ENCODE measurements at places on chromosomes 3 and 15. TPM values are rescaled to one million over a fixed set of nuclear protein-coding genes. Genes with fewer than 3 reads are reported as not detected.

DNA sequence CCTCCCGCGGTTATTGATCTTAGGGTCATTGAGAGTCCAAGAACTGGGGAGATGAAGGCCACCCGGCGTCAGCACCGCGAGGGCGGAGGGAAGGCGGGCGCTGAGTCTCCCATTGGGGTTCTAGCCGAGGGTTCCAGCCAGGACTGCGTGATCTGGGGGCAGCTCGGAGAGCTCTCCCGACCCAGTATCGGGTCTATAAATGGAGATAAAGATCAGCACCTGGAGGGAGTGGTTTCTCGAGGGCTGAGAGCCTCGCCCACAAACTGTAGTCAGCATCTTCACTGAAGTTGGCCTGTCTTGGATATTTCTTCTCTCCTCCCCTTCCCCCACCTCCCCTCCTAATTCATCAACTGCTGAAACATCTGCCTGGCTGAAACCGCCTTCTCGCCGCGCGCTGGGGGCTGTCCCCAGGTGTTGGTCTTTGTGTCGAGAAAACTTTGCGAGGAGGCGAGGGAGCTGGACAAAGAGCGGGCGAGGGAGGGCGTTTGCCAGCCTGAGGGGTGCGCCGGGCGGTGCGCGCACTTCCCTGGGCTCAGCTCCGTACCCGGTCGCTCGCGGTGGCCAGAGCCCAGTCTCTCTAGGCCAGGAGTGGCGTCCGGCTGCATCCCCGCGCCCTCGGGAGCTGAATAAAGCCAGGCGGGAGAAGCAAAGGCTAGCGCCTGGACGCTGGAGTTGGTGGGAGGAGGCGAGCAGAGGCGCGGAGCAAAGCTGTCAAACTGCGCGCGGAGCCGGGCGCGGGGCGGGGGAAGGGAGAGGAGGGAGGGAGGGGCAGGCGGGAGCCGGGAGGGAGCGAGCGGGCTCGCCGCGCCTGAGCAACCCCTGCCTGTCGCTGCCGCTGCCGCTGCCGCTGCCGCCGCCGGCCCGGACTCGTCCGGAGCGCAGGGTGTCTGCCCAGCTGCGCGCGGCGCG, at the start of gene ST8SIA2:
Gene ST8SIA2 (plus strand): TSS at position 811 of the 909 bp plus-strand sequence. CDS start 184 bp downstream, outside the sequence.
- no peak for DNase-seq

DNA sequence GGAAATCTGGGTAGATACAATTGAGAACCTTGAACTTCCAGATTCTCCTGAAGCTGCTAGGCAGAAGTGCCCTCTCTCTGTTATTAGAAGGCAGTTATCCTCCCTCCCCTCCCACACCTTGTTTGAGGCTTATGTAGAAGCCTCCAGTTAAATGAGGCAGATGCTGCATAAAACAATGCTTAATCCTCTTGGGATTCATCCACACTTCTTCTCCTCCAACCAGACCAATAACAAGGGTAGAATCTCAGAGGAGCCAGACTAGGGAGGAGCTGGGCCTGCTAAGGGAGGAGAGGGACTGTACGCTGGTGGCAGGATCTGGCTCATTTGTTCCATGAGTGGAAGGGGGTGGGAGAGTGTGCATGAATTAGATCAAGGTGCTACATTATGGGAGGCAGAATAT, 88.3 kb upstream of the PRR23C start:
- no peak for DNase-seq

DNA sequence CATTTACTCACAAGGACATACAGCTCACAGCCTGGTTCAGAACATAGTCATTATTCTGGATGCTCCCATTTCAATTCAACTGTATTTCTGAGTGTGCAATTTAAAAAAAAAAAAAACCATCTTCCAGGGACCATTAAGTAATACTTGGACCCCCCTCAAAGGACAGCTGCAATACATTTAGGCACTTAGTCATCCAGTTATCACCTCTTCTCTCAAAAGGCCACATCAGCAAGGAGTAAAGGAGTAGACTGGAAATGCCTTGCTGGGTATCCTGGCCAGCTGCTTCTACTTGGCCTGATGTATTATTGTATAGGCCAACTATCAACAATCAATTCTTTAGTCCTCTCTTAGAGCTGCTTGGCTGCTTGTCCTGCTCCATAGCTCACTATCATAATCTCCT, 211.4 kb upstream of the SETMAR start:
- no peak for DNase-seq

DNA sequence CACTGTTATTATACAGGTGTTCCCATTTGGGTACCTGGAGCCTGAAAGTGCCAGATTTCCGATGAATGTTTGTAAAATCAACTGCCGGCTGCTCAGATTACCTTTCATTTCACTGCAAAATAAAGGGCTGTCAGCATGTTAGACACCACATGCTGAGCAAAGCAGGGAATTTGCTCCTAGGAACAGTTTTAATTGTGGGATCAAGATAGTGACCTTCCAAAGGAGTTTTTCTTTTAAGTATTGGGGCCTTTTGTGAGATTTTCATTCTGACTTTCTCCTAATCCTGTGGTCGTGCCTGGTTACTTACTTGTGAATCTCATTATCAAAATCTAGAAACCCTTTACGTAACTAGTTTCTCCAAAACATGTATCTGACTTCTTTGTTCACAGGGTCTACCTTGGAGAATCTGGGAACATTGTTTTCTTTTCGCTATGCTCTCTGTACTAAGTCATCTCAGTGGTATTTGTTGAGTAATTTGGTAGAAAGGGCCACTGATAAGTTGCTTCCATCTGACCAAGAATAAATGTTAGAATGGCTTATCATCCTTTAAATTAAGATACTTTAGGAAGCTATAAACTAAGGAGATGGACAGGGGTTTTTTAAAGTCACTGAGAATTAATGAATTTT, 40.8 kb upstream of the LRTM1 start:
- DNase-seq = no peak

GRCh38 chr3:194638991-194639605, 5.9 kb upstream of the TMEM44 start:
- no peak for DNase-seq

- DNase-seq = no peak
These were observed 10.1 kb upstream of the CAPN3 start for GRCh38 chr15:42349186-42349585.

DNA sequence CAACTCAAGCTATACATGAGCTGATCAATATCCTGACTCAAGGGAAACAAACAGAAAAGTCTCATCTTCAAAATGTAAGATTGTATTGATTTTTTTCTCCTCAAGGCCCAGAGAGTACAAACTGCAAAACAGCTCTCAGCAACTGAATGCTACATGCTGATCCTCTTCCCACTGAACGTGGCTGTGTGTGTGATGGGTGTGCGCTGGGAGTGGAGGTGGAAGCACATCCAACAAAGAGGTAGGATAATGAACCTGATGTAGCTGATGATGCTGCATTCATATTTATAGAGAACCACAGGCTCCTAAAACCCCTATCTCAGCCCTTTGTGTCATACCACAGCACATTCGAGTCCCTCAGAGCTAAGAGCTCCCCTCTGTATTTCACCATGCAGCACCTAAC, 56.8 kb downstream of the GABRB3 start:
- no peak for DNase-seq

DNA sequence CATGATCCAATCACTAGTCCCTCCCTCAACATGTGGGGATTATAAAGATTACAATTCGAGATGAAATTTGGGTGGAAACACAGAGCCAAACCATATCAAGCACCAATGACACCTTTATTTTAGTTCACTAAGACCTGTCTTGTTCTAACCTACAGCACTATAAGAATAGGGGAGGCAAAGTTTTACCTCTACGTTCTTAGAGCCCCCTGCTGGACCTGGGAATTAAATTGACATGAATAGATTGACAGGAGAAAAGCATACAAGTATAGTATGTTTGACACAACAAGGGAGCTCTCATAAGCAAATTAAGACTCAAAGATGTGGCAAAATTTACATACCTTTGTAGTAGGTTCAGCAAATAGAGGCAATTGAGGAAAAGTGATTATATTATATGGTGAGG, 974.4 kb upstream of the ALCAM start:
- no peak for DNase-seq

GRCh38 chr3:183878071-183878470, 6.6 kb downstream of the PARL start:
- no peak for DNase-seq

GRCh38 chr15:42929306-42929848, 8.8 kb upstream of the TTBK2 start:
- no peak for DNase-seq

GRCh38 chr15:83848315-83849050, 194.6 kb downstream of the ADAMTSL3 start:
- no peak for DNase-seq

DNA sequence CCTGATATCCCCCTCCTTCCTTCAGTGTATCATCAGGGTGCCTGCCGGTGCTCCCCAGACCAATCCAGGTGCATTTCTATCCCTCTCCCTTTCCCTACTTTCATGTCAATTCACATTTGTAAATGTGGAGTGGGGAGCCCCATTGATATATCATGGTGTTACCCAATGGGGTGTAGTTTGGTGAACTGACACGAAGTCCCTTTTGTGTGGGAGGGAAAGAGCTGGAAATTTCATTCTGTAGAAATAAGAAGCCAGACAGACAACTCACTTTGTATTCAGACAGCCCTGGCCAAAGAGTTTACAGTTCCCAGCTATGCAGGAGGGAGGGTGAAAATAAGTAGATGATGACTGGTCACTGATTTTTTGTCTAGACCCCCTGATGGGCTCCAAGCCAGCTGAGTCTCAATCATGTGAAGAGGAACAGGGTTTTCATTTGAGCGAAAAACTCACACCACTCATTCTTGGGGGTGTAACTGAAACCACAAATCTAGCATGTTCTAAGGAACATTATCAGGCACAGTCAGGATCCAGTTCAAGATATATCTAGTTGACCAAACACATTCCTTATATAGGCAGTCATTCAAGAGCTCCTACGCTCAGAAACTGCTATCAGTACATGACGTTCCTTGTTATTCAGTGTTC, 58.9 kb downstream of the LMCD1 start:
- no peak for DNase-seq

DNA sequence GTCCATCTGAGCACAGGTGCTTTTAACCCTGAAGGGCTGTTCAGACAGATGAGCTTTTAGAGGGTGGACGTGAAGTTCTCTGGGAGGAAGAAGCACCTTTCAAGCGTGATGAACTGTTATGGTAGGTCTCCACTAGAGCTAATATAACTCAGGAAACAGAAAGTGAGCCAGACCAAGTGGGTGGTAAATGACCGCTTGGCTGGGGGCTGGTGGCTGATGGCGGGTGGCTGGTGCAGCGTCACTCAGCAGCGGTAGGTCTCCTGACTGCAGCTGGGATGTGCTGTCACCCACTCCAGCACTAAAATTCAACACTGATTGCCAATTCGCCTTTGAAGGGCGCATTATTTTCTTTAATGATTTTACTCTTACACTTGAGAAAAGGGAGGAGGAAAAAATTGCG, 31.2 kb upstream of the LACTB start:
- DNase-seq = no peak

DNA sequence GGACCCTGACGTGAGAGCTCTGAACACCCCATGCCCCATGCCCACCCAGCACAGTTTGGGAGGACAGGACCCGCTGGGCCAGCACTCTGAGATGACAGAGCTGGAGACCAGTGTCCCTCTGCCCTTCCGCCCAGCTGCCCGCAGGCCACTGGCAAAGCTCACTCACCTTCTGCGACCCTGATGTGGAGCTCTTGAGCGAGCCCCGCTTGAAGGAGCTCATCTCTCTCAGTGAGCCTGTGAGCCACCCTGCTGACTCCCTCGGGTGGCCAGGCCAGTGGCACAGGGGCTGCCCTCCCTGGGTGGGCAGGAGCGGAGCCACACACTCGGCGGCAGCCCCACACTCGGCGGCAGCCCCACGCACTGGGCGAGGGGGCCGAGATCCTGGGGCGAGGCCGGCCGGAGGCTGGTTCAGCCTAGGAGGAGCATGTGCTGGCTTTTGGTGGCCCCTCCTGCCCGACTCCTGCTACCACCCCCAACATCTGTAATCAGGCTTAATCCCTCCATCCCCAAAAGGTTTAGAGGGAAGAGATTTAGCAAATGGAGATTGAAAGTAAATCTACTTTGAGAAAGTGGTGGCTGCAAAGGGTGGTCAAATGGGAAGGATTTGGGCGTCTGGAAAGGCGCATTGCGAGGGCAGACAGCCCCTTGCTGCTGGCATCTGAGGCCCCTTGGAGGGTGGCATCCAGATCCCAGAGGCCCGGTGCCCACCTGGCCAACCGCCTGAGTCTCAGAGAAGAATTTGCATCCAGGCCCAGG, 59.4 kb upstream of the TRPM1 start:
- no peak for DNase-seq

DNA sequence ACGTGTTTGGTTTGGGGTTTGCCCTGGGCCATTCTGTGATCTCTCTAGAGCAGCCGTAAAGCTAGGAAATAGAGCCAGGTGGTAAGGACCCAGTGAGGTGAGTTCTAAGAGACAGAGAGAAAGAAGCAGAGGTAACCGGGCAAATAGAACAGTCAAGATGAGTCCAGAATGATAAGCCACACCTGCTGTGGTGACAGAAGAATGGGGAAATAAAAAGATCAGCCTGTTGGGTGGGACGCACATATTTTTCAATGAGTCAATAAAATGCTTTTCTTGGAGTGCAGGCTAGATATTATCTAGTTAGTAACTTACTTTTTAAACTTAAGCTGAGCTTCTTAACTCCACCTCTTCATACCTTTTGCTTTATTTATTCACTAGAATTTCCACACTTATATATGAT, 135.0 kb downstream of the NFKBIZ start:
- DNase-seq = no peak

- DNase-seq = no peak
These were observed 63.6 kb downstream of the AAGAB start for GRCh38 chr15:67190813-67191212.

GRCh38 chr15:31267161-31268107, 59.2 kb upstream of the KLF13 start:
- no peak for DNase-seq

- DNase-seq = no peak
These were observed 106.0 kb downstream of the KLHL25 start for GRCh38 chr15:85688711-85689110.

The MYLK gene
- 0.09 TPM for total RNA-seq

The GCSAM gene
- 4.1 TPM for total RNA-seq

The PSMD2 gene
- 342 TPM for total RNA-seq

The LIPC gene
- total RNA-seq = 0.28 TPM

The LRRC2 gene
- total RNA-seq = 0.04 TPM

The LYZL4 gene
- total RNA-seq = not detected

The SLC38A3 gene
- not detected for total RNA-seq

The MKRN2OS gene
- total RNA-seq = not detected

The ZNF385D gene
- total RNA-seq = not detected

The GRK7 gene
- not detected for total RNA-seq
